ENCODE measurements at places on chromosomes 7 and 10. TPM values are rescaled to one million over a fixed set of nuclear protein-coding genes. Genes with fewer than 3 reads are reported as not detected.

DNA sequence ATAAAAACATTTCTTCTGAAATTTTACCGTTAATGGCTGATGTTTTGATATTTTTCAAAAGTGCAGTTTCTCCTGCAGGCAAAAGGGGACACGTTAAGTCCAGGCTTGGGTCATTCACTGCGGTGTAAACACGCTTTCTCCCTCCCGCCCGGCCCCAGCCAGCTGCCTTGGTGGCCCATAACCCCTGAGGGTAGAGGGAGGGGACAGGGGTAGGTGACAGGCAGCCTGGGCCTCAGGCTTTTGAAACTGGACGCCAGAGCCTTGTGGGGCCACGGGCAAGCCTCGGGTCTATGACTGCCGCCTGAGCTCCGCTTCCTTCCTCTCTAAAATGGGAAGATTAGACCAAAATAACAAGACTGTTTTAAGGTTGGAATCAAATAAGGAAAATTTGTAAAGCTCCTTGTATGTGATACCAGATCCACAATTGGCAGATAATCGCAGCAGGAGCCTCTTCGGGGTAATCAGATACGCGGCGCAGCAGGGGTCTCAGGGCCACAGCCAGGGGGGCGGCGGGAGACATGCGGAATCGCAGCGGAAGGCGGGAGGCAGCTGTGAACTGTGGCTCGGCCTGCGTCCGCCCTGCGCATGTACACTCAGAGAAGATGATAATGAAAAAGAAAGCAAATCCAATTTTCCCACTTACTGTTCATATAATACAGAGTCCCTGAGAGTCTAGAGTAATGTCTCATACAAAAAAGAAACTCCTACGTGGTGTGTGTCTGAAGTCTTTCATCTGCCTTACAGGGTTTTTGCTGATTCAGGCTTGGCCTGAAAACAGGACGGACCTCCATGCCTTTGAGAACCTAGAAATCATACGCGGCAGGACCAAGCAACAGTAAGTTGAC is 138.3 kb downstream of the EGFR start:
- no peak for DNase-seq

- DNase-seq = no peak
Measured at GRCh38 chr10:14016011-14016536, 314.6 kb downstream of the FRMD4A start.

DNA sequence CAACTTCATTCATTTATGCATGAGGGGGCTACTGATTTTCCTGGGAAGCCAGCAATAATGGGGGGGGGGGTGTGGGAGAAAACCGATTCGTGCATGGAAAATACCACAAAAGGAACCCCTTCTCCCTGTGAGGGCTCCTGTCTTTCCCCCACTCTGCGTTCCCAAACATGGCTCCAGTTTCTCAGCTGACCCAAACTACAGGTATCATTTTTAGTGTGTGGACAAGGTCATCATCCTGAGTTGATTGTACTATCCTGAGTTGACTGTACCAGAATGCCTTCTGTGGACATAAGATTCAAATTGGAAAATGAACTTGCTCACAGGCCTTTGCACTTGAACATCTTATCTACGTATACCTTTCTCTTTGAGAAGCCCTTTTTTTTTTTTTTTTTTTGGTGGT is 49.9 kb downstream of the ZRANB1 start:
- DNase-seq = no peak

DNA sequence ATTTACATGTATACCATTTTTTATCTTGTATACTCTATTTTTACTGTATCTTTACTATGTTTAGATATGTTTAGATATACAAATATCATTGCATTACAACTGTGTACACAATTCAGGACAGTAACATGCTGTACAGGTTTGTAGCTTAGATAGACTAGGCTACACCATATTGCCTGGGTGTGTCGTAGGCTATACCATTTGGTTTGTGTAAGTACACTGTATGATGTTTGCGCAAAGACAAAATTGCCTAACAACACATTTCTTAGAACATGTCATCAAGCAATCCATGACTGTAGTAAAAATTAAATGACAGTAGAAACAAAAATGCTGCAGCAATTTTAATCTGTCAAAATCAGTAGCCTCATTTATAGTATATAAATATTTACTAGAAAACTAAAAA is 812.2 kb downstream of the GRM8 start:
- no peak for DNase-seq

DNA sequence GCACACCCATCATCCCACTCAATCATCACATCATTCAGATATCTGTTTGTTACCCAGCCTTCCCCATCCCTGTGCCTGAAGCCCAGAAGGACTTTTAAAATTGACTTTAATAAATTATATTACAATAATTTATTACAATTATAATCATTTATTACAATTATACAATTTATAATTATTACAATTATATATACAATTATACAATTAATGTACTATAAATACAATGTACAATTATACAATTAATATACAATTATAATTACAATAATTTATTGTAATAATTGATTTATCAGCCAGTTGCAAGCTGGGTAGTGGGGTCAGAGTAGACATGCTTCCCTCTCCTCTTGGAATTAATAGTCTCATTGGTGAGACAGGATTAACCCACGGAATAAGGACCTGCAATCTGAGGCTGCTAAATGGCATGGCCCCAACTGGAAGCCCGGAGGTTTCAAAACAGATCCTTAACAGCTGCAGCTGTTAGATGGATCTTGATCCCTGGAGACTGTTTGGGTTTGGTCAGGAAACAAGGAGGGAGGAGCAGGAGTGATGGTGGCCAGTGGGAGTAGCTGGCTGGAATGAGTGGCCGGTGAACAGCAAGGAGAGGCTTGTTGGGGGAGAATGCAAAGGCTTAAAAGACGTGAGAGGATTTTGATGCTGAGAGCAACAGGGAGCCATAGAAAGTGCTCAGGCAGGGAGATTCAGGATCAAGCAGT is 402.8 kb upstream of the PODXL start:
- no peak for DNase-seq

DNA sequence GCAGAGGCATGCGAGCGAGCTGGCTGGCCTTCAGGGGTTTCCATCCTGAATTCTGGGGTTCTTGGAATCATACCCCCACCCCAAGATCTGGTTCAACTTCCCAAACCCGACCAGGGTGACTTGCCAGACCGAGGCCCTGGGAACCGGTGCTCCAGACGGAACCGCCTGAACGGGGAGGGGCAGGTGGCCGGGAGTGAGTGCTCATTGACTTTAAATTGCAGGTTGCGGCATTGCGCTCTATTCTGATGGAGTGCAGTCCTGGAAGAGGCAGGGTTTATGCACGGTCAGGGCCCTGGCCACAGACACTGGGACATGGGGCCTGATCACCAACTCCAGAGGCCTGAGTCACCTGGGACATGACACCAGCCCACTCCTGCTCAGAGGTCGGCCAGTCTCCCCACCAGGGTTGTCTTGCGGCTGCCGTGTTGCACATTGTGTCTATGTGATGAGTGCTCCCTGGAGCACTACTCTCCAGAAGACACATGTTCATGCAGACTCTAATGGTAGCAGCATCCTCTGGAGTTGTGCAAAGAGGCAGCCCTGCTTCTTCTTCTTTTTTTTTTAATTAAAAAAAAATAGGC is 5.8 kb upstream of the DDIT4 start:
- DNase-seq = no peak

The PANK1 gene
- 50.8 TPM for total RNA-seq

GRCh38 chr7:155213385-155213784 is 84.3 kb upstream of the INSIG1 start:
- no peak for DNase-seq

DNA sequence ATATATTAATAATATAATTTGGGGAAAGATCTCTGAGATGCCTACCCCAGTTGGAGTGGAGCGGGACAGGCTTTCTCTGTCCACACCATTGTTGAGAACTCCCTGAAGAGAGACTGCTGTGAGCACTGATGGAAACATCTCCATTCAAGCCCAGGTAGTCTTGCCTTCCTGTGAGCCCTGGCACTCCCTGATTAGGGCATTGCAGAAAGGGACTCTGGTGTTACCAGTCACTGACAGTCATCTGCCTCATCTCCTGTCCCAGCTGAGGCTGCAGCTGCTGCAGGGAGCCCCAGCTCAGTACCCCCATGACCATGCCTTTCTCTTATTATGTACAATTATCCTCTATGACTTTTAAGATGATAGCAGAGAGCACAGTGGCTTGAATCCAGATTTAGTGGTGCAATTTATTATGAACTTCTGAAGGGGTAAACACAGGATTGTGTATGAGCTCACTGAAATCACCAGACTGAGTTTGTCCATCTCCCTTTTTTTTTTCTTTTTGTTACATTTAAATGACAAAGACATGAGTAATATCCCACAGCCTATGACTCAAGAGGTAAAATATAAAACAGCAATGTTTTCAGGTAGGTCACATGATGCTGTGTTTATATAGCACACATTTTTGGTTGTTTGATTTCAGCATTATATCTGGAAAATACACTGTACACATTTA is 236.9 kb downstream of the SLC25A13 start:
- DNase-seq = no peak

DNA sequence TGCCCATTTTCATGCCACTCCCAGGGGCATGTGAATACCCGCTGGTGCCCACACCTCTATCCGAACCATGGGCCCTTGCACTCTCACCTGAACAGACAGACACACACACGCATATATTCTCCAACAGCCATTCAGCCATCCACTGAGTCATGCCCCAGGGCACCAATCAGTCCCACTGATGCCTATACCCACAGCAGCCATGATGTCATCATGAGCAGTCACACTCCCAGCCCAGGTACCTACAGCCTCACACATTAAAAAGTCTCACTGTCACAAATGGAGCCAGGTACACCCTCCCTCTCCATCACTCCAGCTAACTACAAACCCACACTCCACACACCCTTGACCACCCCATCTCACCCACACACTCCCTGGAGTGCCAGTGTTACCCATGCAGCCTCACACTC is 12.2 kb downstream of the VSIR start:
- no peak for DNase-seq

- no peak for DNase-seq
Measured at GRCh38 chr10:1114315-1114714, 58.1 kb downstream of the WDR37 start.

DNA sequence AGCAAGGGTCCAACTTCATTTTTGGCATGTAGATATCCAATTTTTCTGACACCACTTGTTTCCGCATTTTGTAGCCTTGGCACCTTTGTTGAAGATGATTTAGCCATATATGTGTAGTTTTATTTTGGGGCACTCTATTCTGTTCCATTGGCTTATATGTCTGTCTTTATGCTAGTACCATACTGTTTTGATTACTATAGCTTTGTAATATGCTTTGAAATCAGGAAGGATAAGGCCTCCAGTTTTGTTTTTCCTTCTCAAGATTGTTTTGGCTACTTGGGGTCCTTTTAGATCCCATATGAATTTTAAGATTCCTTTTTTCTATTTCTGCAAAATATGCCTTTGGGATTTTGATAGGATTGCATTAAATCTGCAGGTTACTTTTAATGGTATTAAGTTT is 9.5 kb upstream of the BTBD16 start:
- no peak for DNase-seq

DNA sequence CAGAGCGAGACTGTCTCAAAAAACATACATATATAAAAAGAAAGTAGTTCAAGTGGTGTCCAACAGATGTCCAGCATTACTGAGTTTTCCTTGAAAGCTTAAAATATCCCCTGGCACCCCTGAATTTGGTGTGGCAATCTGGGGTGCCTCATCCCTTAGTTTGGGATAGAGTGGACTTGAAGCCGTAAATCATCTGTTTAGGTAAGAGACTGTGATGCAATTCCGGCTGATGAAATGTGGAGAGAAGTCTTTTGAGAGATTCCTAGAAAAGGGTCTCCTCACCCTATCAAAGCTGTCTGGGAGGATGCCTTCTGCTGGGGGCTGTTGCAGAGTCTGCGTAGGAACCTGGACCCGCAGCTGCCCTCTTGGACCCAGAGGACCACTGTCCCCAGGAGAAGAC is 408.0 kb downstream of the RPS24 start:
- DNase-seq = no peak

The LHPP gene
- 25.7 TPM for total RNA-seq

DNA sequence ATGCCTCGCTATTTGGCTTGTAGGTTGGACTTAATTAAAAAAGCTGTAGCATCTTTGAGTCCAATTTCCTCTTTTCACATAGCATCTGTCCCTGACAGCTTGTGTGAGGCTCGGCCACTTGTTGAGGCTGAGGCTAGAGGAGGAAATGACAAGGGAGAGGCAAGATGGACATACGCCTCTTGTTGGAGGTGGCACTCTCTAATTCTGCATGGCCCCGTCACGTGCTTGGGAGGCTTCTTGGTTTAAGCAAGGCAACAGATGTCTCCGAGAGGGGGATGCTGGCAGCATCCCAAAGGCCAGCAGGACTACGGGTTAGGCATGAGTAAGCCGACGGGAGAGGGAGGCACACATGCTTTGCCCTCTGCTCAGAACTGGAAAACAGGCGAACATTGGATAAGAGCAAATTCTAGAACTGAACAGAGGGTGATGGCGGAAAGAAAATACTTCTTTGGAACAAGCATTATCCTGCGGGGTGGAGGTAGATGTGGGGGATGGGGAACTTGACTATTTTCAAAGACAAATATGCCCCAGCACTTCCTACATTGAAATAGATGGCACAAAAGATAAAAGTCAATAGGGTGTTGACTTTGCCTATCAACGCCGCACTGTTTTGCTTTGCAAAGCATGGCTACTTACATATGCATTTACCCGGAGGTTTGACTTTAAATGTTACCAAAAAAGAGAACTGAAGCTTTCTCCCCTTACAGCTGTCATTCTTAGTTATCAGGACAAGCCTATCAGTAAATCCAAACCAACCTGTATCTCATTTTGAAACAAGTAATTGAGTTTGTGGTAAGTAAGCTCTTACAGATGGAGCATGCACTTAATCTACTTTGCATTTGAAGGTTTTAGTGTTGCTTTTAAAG is 94.8 kb downstream of the CHN2 start:
- DNase-seq = no peak

The MRM2 gene
- total RNA-seq = 12.3 TPM

The HTR5A gene
- not detected for total RNA-seq

DNA sequence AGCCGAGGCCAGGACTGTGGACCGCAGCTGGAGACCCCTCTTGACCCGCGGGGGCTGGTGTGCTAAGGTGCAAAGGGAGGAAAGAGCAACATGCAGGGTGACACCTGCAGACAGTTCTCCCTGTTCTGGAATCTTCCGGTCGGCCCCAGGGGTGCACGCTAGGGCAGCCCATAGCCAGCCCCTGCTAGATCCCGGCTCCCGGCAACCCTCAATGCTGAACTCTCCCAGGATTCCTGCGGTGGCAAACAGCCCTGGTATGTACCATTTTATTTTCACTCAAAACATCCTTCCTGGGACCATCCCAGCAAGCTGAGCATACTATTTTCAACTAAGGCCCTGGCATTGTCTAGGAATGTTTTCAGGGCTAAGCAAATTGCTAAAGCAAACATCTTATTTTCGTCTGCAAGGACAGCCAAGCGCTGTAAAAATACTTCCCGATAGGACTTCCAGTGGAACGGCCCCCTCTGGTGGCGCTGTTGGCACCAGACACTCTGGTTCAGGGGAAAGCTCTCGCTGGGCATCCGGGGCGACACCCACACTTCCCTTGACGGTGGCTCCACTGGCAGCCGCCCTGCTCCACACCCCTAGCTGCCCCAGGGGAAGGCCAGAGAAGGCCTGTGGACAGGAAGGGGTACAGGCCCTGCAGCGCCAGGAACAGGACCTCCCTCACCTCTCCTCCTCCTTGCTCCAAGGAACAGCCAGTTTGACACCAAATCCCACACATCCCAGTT is 99.4 kb downstream of the CTBP2 start:
- DNase-seq = peak; percentile 83
